ENCODE measurements at places on chromosomes 7 and 10. TPM values are rescaled to one million over a fixed set of nuclear protein-coding genes. Genes with fewer than 3 reads are reported as not detected.

The LRRN3 gene
- 56.5 TPM for total RNA-seq

- DNase-seq = no peak
These were observed 504.1 kb downstream of the SDK1 start for GRCh38 chr7:3805151-3805550.

GRCh38 chr10:121007264-121007663 is 156.1 kb downstream of the WDR11 start:
- DNase-seq = no peak

- no peak for DNase-seq
These were observed 80.2 kb downstream of the PALS2 start for GRCh38 chr7:24653316-24654085.

GRCh38 chr7:41520445-41520844 is 182.4 kb downstream of the INHBA start:
- DNase-seq = no peak

DNA sequence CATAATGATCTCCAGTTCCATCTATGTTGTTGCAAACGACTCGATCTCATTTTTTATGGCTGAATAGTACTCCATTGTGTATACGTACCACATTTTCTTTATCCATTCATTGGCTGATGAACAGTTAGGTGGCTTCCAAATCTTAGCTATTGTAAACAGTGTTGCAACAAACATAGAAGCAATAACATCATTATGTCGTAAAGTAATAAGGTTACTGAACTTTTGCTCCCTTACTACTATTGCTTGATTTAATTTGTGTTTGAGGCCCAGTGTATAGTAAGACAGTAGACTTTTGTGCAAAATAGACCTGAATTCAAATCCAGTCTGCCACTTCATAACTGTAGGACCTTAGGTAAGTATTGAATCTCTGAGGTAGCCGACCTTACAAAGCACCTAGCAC is 200.1 kb upstream of the CELF2 start:
- no peak for DNase-seq

All from activated CD4-positive, alpha-beta T cell treated with anti-CD3 and anti-CD28 coated beads, Interleukin-2, amount 10 ng/mL, durations not matched to agents 24 days and 14 days (primary cell).